Germinal center (tissue), 1 donor: ENCODE measurements at places on chromosomes 4 and X.
A peak's percentile ranks its signal among the peaks of the same experiment; 100 is the strongest.

DNA sequence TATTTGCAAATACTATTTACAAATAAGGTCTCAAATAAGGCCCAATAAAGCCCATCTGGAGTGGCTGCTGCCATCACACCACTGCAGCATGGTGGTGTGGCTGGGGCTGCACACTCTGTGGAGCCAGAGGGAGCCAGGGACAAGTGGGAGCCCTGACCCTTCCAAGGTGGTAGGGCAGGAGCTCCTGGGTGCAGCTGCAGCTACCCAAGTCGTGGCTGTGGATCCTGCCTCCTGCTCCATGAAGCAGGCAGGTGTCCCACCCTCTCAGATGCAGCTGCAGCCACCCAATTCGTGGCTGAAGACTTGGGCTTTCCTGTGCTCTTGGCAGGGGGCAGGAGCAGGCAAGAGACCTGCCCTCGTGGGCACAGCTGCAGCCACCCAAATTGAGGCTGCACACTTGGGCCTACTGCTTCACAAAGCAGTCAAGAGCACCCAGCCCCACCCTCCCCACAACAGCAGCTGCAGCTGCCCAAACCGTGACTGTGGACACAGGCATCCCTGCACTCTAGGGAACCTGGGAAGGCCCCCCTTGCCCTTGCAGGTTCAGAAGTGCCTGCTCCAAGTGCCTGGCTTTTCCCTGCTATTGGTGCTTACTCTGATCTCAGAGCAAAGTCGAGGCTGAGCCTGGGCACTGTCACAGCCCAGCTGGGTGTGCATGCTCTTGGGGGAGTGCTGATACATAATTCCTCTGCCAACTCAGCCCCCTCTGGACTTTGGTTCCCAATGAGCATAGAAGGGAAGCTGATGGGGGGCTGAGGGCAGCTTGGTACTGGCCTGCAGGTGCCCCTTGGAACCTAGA, 614.8 kb downstream of the PCDH18 start:
- DNase-seq, result no peak

DNA sequence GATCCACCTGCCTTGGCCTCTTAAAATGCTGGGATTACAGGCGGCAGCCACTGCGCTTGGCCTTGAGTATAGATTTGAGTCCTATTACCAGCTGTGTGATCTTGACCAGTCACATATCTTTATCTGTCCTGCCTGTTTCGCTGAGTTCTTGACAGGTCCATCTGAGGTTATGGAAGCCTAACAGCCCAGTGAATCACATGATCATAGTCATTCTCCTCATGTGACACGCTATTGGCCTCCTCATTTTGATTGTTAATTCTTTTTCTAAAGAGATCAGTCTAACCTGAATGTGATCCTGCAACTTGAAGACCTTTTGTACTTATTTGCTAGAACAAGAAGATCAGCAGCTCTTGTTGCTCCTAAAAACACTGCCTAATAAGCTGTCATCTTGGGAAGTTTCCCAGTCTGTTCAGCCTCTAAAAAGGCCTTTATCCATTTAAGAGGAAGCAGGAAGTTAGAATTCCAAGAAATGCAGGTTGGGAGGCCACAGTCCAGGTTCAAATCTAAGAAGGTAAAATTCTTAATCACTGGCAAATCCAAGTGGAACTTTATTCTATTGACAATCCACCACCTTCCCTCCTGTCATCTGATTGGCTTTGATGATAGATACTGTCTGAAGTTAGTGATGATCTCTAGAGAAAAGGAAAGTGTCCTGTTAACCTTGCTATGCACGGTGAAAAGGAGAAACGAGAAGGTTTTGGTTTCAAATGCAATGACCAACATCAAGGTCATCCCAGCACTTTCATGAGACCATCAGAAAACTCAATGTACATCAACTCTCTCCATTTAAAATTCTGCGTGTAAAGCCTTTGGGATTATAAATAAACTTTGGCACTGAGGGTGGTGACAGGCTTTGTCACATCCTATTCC, 86.9 kb downstream of the CHRNA9 start:
- no peak for DNase-seq

GRCh38 chr4:148444296-148445070, 2.3 kb upstream of the NR3C2 start:
- DNase-seq, result peak; percentile 12

DNA sequence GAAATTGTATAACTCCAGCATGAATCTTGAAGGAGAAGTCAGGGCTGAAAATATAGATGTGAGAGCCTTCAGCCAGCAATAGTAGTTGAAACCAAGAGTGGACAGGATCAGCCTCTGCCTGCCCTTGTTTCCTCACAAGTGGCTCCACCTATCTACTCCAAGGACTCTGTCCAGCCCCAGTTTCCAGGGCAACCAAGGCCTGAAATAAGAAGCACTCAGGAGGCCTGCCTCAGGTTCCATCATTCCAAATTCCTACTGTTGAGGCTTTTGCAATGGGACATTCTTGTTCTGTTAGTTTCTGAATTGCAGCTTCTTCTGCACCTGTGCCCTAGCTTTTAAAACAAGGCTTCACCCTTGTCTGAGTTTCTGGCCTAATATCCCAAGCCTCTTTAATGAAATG, 41.6 kb downstream of the TRPC5OS start:
- no peak for DNase-seq

GRCh38 chr4:74293558-74293957, 14.7 kb upstream of the EPGN start:
- no peak for DNase-seq

GRCh38 chr4:74772783-74773182, 21.5 kb downstream of the BTC start:
- no peak for DNase-seq

DNA sequence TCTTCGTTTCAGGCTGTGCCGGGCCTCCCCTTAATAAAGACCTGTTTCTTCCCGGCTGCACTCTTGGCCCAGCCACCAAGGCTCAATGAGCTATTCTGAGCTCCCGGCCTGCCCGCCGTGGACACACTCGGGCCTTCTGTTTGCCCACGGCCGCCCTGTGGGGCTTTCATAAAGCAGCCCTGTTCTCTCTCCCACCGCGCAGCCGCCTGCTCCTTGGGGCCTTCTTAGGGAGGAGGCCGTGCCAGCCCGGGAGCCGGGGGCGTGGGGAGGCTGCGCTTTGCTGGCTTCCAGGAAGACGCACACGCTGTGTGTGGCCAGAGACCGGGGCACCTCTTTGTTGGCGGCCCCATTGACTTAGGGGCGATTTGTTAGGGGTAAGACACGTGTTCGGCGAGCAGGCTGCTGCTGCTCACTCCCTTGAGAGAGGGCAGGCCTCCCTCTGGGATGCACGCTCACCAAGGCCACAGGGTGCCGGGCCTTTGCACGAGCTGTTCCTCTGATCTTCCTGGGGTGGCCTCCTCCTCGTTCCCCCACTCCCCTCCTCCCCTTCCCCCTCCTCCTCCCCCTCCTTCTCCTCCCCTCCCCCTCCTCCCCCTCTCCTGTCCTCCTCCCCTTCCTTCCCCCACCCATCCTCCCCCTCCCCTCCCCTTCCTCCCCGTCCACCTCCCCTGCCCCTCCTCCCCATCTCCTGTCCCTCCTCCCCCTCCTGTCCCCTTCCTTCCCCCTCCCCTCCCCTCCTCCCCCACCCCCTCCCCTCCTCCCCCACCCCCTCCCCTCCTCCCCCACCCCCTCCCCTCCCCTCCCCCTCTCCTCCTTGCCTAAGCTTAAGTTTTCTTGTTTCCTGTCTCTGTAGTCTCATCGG, 11.3 kb downstream of the BLOC1S4 start:
- no peak for DNase-seq

GRCh38 chr4:38995660-38996005, 36.6 kb downstream of the TMEM156 start:
- DNase-seq, result no peak

GRCh38 chrX:15748841-15749240, 10.8 kb downstream of the CA5B start:
- DNase-seq, result no peak

- no peak for DNase-seq
These were observed 25.5 kb upstream of the HGFAC start for GRCh38 chr4:3416270-3416669.

GRCh38 chr4:2071912-2072867, 13.1 kb downstream of the NAT8L start:
- no peak for DNase-seq

- DNase-seq, result no peak
These were observed 325.8 kb upstream of the GALNT7 start for GRCh38 chr4:172842779-172843178.

DNA sequence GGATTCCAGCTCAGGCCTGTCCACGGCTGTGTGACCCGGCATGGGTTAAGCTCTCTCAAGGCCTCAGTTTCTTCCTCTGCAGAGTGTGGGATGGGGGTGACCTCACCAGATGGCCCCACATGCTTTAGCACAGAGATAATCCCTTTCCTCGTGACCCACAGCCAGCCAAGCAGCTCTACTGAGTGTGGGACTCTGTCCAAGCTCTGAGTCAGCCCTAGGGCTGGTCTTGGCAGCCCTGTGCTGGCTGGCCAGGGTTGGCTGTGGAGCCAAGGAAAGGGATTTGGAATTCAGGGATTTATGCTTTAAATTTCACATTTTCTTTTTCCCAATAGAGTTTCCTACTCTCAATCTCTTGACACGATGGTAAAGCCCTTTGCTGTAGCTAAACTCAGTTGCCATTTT, 19.7 kb upstream of the SPON2 start:
- DNase-seq, result no peak
